ENCODE measurements at places on chromosomes 1 and 21. TPM values are rescaled to one million over a fixed set of nuclear protein-coding genes. Genes with fewer than 3 reads are reported as not detected.

The PLCH2 gene
- 0.31 TPM for total RNA-seq

The ALX3 gene
- not detected for total RNA-seq

The TMEM269 gene
- 0.45 TPM for total RNA-seq

GRCh38 chr1:89810302-89810701 lies 10.5 kb upstream of the LRRC8D start:
- no peaks in the 10 kb centered on the region for H3K36me3 ChIP-seq
- no peak overlapping the region for H3K27ac ChIP-seq
- no peak overlapping the region for H3K4me3 ChIP-seq
- no peaks in the 10 kb centered on the region for H3K27me3 ChIP-seq
- peaks cover 12% of the 10 kb centered on the region for H3K4me1 ChIP-seq
- no peak for DNase-seq

- H3K4me1 ChIP-seq: no peaks in the 10 kb centered on the region
- H3K27me3 ChIP-seq: no peaks in the 10 kb centered on the region
- no peak for DNase-seq
- no peaks in the 10 kb centered on the region for H3K36me3 ChIP-seq
These were observed 18.0 kb downstream of the RHBDL2 start for GRCh38 chr1:38923607-38924006.

The TDRD5 gene
- total RNA-seq: 1.4 TPM

DNA sequence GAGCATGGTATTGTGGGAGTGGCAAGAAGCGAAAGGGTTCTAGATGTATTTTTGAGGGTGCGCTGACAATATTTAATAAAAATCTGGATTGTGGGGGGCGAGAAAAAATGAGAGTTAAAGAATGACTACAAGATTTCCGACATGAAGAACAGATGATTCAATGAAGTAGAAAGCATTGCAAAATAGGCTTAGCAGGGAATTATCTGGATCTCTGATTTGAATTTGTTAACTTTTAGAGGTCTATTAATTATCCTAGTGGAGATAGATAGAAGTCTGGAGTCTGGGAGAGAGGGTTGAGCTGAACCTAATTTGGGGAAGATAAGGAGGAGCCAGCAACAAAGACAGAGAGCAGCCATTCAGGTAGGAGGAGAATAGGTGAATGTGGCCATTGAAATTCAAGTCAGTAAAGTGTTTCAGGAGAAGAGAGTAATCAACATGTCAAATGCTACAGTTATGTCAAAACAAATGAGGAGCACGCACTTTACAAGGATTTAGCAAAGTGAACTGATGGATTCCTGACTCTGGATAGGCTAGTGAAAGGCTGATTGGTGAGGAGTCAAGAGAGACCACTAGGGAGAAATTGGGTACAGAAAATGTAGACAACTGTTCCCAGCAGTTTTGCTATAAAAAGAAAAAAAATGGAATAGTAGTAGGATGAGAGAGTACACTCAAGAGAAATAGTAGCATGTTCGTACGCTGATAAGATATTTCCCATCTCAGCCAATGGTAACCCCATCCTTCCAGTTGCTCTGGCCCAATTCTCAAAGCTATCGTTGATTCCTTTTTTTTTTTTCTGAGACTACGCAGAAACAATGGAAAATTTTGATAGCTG lies 393.2 kb upstream of the CXADR start:
- no peak overlapping the region for H3K27ac ChIP-seq
- no peak overlapping the region for H3K4me3 ChIP-seq
- peak; percentile 51 for DNase-seq
- peaks cover 15% of the 10 kb centered on the region for H3K4me1 ChIP-seq
- no peaks in the 10 kb centered on the region for H3K36me3 ChIP-seq
- H3K27me3 ChIP-seq: no peaks in the 10 kb centered on the region

DNA sequence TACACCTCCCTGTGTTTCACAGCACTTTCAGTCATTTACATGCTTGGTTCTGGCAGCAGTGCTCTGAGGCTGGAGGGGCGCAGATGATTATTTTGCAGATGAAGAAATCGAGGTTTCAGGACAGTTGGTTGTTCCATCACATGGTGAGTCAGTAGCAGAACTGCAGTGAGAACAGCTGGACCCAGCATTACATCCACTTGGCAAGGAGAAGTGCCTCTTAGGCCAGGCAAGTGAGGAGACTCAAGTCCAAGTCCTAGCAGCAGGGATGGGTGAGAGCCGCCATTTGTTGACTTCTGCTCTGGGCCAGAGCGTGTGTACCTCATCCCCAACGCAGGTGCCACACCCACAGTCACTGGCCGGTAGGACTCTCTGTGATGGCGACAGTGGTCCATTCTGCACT lies 26.8 kb upstream of the EPHA8 start:
- H3K4me1 ChIP-seq: no peaks in the 10 kb centered on the region
- no peak overlapping the region for H3K27ac ChIP-seq
- H3K4me3 ChIP-seq: no peak overlapping the region
- no peak for DNase-seq

GRCh38 chr1:13605159-13605558 lies 21.5 kb downstream of the PDPN start:
- peaks cover 30% of the 10 kb centered on the region for H3K4me1 ChIP-seq
- no peaks in the 10 kb centered on the region for H3K27me3 ChIP-seq
- no peak overlapping the region for H3K27ac ChIP-seq
- no peak for DNase-seq
- H3K4me3 ChIP-seq: no peak overlapping the region

The NIBAN1 gene
- total RNA-seq: 11.1 TPM

DNA sequence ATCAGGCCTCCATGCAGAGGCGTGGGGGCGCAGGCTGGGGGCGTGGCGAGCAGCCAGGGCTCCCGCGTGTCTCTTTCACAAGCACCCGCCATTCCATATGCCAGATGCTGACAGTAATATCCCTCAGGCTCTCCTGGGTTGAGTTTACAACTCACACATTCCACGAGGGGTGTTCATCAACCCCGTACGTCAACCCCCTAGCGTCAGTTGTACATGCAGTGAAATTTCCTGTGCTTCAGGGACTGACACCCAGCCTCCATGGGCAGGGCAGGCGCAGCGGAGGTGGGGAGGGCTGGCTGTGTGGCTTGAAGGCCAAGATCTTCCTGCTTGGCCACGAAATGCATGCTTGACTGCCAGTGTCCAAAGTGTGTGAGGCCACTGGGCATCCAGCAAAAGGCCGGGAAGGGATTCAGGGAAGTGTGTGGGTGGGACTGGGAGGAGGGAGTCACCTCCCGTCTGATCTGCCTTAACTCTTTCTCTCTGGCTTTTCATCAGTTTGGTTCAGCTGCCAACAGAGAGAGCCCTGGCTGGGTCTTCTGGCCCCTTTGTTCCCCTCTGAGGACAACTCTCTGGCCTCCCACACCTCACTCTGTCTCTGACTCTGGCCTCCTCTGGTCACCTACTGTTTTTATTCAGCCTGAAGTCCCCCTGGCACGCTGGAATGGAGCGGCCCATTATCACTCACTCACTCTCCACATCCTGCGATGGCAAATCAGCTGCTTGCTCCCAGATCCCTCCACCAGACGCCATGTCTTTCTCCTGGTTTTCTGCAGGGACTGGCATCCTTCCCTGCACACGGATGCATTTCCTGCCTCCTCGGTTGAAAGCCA lies 33.8 kb downstream of the CLIC6 start:
- DNase-seq: no peak
- no peaks in the 10 kb centered on the region for H3K27me3 ChIP-seq
- no peak overlapping the region for H3K4me3 ChIP-seq
- no peaks in the 10 kb centered on the region for H3K4me1 ChIP-seq

DNA sequence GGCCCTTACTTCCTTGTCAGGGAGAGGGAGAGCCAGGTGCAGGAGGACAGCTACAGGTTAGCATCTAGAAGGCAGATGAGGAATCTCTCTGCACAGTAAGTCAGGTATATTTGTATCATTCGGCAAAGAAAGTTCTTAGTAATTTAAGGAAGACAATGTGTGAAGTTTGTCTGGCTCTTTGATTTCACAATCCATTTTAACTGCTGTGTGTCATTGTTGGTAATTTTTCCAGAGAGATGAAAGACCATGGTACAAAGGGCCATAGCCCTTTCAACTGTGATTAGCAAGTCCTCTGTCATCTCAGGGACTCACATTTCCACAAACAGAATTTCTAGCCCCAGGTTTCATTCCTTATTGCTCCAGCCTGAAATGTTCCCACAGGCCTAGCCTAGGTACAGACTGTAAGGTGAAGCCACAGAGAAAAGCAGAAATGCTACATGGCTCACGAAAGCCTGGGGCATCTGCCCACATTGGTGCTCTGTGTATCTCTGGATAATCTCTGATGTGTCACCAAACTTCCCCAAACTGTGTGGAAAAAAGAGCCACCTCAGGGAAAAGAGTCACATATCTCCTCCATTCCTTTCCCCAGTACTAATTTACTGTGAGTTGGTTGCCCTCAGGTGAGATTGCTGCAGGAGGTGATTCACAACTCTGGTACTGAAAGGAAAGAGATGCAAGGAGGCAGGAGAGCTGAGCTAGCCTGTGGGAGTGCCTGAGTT lies 70.6 kb downstream of the SYT6 start:
- DNase-seq: no peak
- H3K4me3 ChIP-seq: no peak overlapping the region
- H3K36me3 ChIP-seq: peaks cover 4% of the 10 kb centered on the region
- peaks cover 59% of the 10 kb centered on the region for H3K4me1 ChIP-seq

- DNase-seq: no peak
- no peak overlapping the region for H3K27ac ChIP-seq
- H3K4me1 ChIP-seq: no peaks in the 10 kb centered on the region
- no peak overlapping the region for H3K4me3 ChIP-seq
- no peaks in the 10 kb centered on the region for H3K27me3 ChIP-seq
These were observed 119.3 kb upstream of the BACE2 start for GRCh38 chr21:41048623-41049022.

- no peak for DNase-seq
- no peaks in the 10 kb centered on the region for H3K4me1 ChIP-seq
- H3K4me3 ChIP-seq: no peak within 1 kb of the TSS
- no peaks in the 10 kb centered on the region for H3K36me3 ChIP-seq
- H3K27me3 ChIP-seq: no peaks in the 10 kb centered on the region
- H3K27ac ChIP-seq: no peak within 1 kb of the TSS
These were observed at the start of gene OR2AJ1 for GRCh38 chr1:247924868-247925267. Gene OR2AJ1, plus strand, starts transcription at chr1:247924889. Its CDS starts 8,880 bp downstream, at chr1:247933769.

The NEGR1 gene
- 0.93 TPM for total RNA-seq

GRCh38 chr1:68570871-68571270 lies 74.0 kb upstream of the DEPDC1 start:
- no peak overlapping the region for H3K27ac ChIP-seq
- H3K36me3 ChIP-seq: no peaks in the 10 kb centered on the region
- H3K27me3 ChIP-seq: no peaks in the 10 kb centered on the region

The FCAMR gene
- not detected for total RNA-seq

- H3K4me3 ChIP-seq: no peak overlapping the region
- no peak for DNase-seq
- H3K36me3 ChIP-seq: no peaks in the 10 kb centered on the region
These were observed 22.1 kb downstream of the CDA start for GRCh38 chr1:20610970-20611369.

The APCS gene
- not detected for total RNA-seq

The RORC gene
- total RNA-seq: 1.6 TPM

GRCh38 chr1:64775113-64775512 lies 30.2 kb downstream of the RAVER2 start:
- H3K4me1 ChIP-seq: no peaks in the 10 kb centered on the region
- H3K36me3 ChIP-seq: 0 out of 2 replicates have a peak, but pooled peaks cover 5% of the 10 kb centered on the region
- no peak overlapping the region for H3K4me3 ChIP-seq
- no peak overlapping the region for H3K27ac ChIP-seq
- H3K27me3 ChIP-seq: no peaks in the 10 kb centered on the region

GRCh38 chr1:156805766-156806511 lies 10.7 kb downstream of the SH2D2A start:
- H3K36me3 ChIP-seq: no peaks in the 10 kb centered on the region
- H3K27me3 ChIP-seq: no peaks in the 10 kb centered on the region
- H3K4me1 ChIP-seq: no peaks in the 10 kb centered on the region
- H3K27ac ChIP-seq: no peak overlapping the region

GRCh38 chr1:55823541-55824250 lies 608.5 kb upstream of the USP24 start:
- H3K4me3 ChIP-seq: no peak overlapping the region
- no peak for DNase-seq
- H3K4me1 ChIP-seq: no peaks in the 10 kb centered on the region

GRCh38 chr1:174883409-174883808 lies 116.3 kb upstream of the CACYBP start:
- 0 out of 2 replicates have a peak, but pooled peaks cover 10% of the 10 kb centered on the region for H3K4me1 ChIP-seq
- H3K4me3 ChIP-seq: no peak overlapping the region
- H3K36me3 ChIP-seq: peaks cover 50% of the 10 kb centered on the region
- DNase-seq: peak; percentile 47

DNA sequence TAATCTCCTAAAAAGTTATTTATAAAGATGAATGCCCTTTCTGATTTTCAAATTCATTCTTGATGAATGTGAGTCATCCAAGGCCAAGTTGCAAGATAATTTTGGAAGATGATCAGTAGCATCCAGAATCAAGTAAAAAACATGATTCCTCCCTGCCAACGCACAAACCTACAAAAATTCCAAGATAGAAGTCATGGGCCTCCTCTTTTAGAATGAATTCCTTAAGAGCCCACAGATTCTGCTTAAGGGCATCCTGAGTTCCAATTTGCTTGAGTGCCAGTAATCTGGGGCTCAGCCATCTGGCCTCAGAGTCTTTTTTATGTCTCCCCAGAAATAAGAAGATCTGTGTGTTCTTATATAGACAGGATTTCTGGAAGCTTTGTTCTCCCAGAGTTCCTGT lies 23.2 kb upstream of the SPATA6 start:
- H3K27me3 ChIP-seq: no peaks in the 10 kb centered on the region
- no peak for DNase-seq
- H3K36me3 ChIP-seq: no peaks in the 10 kb centered on the region
- H3K27ac ChIP-seq: no peak overlapping the region
- H3K4me3 ChIP-seq: no peak overlapping the region

The ZNF684 gene
- 11.5 TPM for total RNA-seq

DNA sequence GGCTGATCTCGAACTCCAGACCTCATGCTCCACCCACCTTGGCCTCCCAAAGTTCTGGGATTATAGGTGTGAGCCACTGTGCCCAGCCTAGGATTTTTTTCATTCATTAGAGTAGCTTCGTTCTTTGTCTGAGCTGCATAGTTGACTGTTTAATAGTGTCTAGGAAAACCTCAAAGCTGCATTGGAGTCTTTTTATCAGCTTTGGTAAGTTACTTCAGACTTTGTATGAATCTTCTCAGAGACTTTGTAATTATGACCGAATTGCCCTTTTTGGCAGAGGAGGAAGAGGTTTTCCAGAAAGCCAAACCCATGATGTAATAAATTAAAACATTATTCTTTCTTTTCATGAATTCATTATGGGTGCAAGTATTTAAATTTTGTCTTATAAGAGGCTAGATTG lies 5.1 kb downstream of the DNAJB4 start:
- no peak overlapping the region for H3K27ac ChIP-seq
- DNase-seq: no peak
- H3K36me3 ChIP-seq: no peaks in the 10 kb centered on the region
- peaks cover 9% of the 10 kb centered on the region for H3K4me1 ChIP-seq
- H3K27me3 ChIP-seq: no peaks in the 10 kb centered on the region

GRCh38 chr1:247119600-247120407 lies 15.6 kb upstream of the ZNF669 start:
- H3K36me3 ChIP-seq: no peaks in the 10 kb centered on the region
- H3K4me1 ChIP-seq: no peaks in the 10 kb centered on the region
- H3K27ac ChIP-seq: no peak overlapping the region
- H3K27me3 ChIP-seq: no peaks in the 10 kb centered on the region
- H3K4me3 ChIP-seq: no peak overlapping the region

GRCh38 chr21:46033410-46034400 lies 52.1 kb downstream of the COL6A1 start:
- H3K27ac ChIP-seq: no peak overlapping the region
- H3K27me3 ChIP-seq: no peaks in the 10 kb centered on the region
- no peak overlapping the region for H3K4me3 ChIP-seq
- no peaks in the 10 kb centered on the region for H3K4me1 ChIP-seq
- DNase-seq: no peak

Measured in GM23338 (cell line).